Activated T-cell treated with anti-CD3 and anti-CD28 coated beads, Interleukin-2, amount 50 U/mL, for 72 hours (primary cell): ENCODE measurements at places on chromosomes 3 and 15.

GRCh38 chr3:59064728-59065127, 14.9 kb upstream of the CFAP20DC start:
- DNase-seq = no peak

- no peak for DNase-seq
These were observed 43.6 kb upstream of the KY start for GRCh38 chr3:134694466-134694865.

DNA sequence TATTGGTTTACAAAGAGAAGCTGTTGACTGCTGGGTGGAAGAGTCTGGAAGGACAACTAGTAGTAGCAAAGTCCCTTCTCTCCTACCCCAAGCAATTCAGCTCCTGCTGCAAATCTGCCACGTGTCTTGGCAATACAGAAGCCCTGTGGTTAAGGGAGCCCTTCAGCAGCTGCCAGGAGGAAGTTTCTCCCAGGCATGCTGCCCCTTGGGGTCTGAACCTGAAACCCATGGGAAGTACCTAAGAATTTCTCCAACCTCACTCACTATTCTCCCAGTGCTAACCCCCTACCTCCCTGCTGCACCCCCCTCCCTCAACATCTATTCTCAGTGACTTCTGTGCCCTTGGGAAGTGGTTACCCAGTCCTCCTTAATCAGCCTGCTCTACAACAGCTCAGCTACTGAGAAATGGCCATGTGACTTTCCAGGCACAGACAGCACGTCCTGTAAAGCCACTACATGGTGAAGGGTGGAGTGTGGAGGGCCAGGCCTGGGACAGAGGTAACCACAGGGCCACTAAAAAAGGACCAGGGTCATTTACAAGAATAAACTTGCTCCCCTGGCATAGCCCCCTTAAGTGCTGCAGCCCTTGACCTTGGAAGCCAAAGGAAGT, 316.6 kb downstream of the NTRK3 start:
- no peak for DNase-seq

- peak; percentile 49 for DNase-seq
These were observed 13.4 kb downstream of the B3GNT5 start for GRCh38 chr3:183266454-183266853.
